ENCODE measurements at places on chromosomes 5 and 9. TPM values are rescaled to one million over a fixed set of nuclear protein-coding genes. Genes with fewer than 3 reads are reported as not detected.

- no peak for DNase-seq
These were observed at the start of gene PTGDS for GRCh38 chr9:136977223-136977622. TSS of gene PTGDS (plus strand) at chr9:136977504. CDS start at chr9:136977579, 75 bp downstream.

DNA sequence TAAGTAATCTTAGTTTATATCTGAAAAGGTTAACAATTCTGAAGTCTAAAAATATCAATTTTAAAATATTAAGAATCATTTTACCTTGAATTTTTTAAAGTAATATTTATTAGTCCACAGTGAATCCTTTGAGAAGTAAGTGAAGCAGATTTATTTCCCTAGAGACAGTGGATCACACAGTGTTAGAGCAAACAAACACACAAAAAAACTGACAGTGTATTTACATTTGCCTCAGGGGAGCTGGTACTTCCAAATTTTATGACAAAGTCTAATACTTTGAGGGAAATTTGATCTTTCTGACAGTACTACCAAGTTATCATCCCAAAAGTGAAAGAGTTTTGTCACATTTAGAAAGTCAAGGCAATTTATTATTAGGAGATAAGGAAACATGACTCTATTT lies 1750.6 kb upstream of the CDH9 start:
- no peak for DNase-seq

- no peak for DNase-seq
These were observed 113.2 kb upstream of the ELL2 start for GRCh38 chr5:96074870-96075269.

- DNase-seq, result no peak
These were observed 40.5 kb upstream of the HMGCS1 start for GRCh38 chr5:43353668-43354067.

GRCh38 chr5:95392593-95393182 lies 1.5 kb downstream of the FAM81B start:
- no peak for DNase-seq

- peak; percentile 26 for DNase-seq
These were observed 3.8 kb downstream of the FAM219A start for GRCh38 chr9:34454571-34455065.

- DNase-seq, result no peak
These were observed 118.9 kb upstream of the ELL2 start for GRCh38 chr5:96080557-96080956.

- DNase-seq, result no peak
These were observed 83.2 kb upstream of the ICE1 start for GRCh38 chr5:5339257-5339656.

DNA sequence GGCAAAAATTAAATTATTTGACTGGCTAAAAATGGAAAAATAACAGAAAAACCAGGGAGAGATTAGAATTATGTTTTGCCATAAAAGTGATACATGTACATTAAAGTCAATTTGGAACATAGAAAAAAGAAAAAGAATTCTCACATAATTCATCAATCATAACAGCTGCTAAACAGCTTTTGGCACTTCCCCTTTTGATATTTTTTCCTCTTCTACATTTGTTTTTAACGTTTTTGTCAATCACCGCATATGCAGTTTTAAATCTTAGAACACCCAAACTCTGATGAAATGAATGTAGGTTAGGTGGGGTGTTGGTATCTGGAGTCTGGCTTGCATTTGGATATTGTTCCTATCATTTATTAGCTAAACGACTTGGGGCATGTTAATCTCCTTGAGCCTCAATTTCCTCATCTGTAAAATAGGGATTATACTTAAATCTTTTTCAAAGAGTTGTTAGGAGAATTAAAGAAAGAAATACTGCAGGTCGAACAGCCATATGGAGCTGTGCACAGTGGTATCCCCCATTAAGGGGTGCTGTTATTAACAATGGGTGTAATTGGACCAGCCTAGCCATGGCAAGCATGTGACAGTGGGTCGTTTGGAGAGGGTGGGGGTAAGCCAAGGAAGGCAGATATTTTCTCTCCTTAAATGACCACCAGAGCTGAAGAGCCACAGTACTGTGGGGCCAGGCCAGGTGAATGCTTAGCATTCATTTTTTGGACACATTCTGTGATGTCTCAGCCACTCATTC lies 22.6 kb downstream of the NPR3 start:
- no peak for DNase-seq

- no peak for DNase-seq
These were observed 31.1 kb downstream of the PTPA start for GRCh38 chr9:129142138-129142935.

DNA sequence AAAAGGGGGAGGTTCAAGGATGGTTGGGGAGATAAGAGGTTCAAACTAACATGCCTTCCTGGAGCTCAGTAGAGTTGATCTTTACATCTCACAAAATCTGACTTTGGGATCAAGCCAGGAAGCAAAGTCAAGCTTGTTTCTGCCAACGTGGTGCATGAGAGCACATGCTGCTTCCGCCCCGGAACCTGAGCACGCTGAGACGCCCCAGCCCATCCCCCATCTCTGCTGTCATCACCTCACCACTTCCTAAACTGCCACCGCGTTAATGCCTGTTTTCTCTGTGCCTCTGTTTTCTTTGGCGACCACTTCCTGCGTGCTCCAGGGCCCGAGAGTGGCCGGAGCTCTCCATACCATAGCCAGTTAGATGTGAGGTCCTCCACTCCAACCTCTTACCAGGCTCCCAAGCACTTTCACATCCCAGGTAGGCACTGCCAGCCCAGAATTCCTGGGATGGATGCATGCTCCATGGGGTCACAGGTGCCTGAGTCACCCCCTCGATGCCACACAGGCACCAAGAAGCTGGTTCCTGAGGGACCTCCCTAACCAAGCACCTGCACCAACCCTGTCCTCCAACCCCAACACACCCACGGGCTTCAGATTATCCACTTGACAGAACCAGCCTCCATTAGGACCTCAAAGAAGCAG lies 31.2 kb upstream of the AFAP1L1 start:
- DNase-seq, result peak; percentile 12

DNA sequence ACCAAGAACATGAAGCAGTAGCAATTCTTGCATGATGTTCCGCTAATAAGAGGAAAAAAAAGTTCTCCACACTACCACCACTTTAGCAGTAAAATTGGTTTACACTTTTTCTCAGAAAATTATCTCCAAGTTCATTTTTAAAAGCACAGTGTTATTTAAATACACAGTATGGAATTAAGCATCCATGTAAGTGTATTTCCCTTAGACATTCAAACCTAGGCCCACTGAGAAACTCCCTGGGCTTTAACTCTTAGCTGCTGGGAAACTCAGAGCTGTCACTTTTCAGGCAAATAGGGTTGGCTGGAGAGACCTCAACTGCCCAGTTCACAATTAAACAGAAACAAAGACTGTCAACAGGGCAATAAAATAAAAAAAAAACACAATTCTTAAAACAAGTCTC lies 2.7 kb downstream of the GNAQ start:
- DNase-seq, result no peak

DNA sequence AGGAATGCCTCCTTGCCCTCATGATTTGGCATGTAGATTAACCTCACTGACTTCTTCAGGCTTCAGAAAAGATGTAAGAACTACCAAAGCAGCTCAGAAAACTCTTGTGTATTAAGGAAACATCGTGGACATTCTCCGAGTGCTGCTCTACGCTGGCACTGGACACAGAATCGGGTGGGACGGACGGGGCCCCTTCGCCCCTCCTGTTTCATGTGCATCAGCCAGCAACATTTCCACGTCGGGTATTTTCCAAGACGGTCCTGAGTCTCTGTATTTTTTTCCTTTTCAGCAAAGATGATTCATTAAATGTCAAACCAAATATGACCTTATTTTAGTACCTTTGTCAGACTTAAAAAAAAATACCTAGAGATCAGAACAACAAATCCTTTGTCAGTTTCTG lies 583.6 kb downstream of the CCDC171 start:
- no peak for DNase-seq

PHF24 gene
- 0.04 TPM for polyA plus RNA-seq

TRAF1 gene
- 22.8 TPM for polyA plus RNA-seq

NMUR2 gene
- polyA plus RNA-seq, result not detected

PKD2L2 gene
- not detected for polyA plus RNA-seq

NNT gene
- polyA plus RNA-seq, result 17.1 TPM

GABRB2 gene
- not detected for polyA plus RNA-seq

Data from CD14-positive monocyte (primary cell).